ENCODE measurements at places on chromosomes 1 and 21.

DNA sequence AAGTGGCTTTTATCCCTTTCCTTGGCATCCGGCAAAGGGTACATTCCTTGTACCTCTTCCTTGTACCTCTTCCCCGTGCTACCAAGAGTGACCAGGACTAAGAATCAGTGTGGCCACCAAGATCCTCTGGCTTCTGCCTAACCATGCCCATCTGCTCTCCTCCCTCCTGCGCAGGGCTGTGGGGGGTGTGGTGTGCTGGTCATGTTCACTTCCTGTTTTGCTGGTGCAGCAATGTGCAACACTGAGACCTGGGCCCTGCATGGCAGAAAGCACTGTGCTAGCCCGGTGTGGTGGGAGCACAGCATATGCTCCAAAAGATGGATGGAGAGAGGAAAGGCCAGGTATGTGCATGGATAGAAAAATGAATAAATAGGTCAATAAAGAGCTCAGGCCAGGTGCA lies 33.3 kb upstream of the TENT5C start:
- no peak for DNase-seq

- peak; percentile 66 for DNase-seq
These were observed 15.9 kb downstream of the ZMYND12 start for GRCh38 chr1:42439940-42440339.

DNA sequence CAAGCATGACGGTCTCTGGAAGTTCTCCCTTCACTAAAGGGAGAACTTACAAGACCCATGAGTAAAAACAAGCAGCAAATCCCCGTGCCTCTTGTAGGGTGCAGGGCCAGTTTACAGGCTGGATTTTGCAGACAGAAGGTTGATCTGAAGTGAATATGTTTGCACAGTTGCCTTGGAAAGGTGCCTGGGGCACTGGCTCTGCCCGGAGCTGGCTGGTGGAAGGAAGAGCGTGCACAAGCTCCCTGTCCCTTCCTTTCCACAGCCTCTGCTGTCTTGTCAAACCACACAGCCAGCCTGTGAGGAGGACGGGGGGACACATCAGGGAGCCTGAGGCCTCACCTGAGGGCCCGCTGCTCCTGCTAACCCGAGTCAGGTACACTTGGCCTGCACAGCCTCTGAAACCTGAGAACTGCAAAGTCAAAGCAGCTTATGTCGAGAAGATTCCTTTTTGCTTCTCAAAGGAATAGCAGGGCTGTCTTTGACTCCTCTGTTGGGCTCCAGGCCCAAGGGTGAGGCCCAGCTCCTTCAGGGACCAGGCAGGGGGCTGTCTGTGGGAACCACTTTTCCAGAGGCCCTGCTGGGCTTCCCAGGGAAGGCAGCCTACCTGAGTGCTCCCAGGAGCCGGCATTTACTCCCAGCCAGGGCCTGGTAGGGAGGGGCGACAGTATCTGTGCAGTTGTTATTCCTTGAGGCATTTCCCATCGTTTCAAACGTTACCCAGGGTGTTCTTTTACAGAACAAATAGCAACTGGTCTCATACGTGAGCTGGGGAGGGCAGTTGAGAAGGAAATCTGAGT lies 251.5 kb downstream of the SIPA1L2 start:
- no peak for DNase-seq

- no peak for DNase-seq
These were observed 1.3 kb upstream of the PLD5 start for GRCh38 chr1:242525769-242526168.

GRCh38 chr1:26259578-26259977 lies 20.3 kb upstream of the SH3BGRL3 start:
- DNase-seq = no peak

GRCh38 chr1:215635827-215636226 lies 68.7 kb downstream of the KCTD3 start:
- DNase-seq = no peak

- no peak for DNase-seq
These were observed 50.9 kb downstream of the LEPR start for GRCh38 chr1:65471213-65471833.

- DNase-seq = no peak
These were observed 72.2 kb upstream of the C1orf87 start for GRCh38 chr1:60145771-60146170.

DNA sequence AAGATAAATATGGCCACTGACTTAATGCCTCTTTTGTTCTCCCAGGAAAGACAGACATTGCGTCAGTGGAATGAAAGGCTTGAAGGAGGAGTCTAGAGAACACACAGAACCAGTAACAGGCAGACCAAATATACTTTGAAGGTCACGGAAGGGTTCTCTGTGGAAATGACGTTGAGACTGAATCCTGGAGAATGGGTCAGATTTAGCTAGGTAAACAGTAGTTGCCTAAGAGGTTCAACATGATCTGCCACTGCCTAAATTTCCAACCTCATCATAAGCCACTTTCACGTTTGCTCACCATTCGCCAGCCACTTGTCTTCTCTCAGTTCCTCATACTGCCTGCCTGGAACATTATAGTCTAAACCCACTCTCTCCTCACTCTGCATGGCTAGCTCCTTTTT lies 20.5 kb downstream of the PLA2G4A start:
- DNase-seq = no peak

DNA sequence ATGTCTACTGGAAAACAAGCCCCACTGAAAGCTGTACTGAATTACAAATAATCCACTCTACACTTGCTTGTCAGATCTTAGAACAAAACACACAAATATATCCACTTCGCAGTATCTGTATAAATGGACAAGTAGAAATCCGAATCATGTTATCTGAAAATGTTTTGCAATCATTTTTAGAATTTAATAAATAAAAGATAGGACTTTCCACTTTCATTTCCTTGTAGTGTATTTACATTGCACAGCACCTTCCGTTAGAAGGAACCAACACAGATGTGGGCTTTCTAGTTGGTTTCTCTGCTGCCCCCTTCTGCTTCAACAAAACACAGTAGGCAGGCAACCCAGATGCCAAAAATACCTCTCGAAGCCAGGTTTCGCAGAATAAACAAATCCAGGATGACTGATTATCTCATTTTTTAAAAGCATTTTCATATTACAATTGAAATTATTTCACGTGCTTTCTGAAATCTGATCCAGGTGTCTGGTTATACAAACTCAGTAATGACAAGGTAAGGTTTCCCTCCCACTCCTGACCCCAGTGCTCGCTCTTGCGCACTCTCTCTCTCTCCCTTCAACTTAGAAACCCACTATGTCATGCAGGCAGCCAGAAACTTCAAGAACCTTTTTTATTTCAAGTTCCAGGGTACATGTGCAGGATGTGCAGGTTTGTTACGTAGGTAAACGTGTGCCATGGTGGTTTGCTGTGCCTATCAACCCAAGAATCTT lies 389.9 kb downstream of the SMYD3 start:
- DNase-seq = peak; percentile 56

DNA sequence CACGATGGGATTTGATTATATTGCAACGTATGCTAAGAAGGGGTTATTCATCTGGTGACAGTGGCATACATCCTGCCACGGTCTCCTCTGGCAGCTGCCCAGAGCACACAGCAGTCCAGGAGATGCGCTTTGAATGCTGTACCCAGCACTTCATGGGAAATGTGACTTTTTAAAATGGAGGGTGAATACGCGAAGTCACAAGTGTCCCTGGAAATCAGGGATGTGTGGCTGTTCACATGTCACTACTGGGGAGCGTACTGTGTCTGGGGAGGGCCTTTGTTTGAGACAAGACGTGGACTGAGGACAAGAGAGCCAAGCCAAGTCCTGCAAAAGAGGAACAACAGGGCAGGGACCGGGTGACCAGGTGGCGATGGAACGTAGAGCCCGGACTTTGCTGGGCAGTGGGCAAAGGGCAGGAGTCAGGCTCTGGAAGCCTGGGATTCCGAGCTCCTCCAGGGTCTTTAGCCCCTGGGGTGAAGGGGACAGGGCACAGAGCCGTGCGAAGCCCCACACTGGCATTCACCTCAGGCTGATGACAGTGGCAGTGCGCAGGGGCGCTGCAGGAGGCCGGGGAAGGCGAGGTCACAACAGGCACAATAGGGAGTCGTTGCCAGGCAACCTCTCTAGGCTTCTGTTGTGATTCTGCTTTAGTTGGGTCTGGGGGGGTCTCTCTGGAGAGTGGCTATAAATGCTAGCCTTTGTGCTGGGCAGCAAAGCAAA lies 11.4 kb upstream of the ZBTB21 start:
- DNase-seq = no peak

GRCh38 chr1:244980605-244981004 lies 116.3 kb upstream of the HNRNPU start:
- DNase-seq = no peak

DNA sequence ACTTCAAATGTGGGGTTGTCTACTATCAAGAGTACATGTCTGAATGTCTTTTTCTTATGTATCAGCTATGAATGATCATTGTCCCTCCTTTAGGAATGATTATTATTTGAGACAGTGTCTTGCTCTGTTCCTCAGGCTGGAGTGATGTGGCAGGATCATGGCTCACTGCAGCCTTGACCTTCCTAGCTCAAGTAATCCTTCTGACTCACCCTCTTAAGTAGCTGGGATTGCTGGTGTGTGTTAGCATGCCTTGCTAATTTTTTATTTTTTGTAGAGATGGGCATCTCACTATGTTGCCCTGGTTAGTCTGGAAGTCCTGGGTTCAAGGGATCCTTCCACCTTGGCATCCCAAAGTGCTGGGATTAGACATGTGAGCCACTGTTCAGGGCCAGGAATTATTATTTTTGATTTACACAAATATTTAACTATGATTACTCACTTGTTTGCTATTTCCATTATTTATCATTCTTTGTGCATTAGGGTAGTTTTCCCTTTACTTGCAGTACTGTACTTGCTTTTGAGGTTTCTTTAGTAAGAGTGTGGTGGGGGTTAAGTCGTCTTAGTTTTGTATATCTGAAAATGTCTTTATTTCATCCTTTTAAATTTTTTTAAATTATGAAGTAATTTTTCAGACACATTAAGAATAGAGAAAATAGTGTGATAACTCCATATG lies 12.8 kb downstream of the S100A7 start:
- peak; percentile 50 for DNase-seq

GRCh38 chr1:101288491-101288944 lies 51.7 kb downstream of the S1PR1 start:
- DNase-seq = peak; percentile 85

- DNase-seq = no peak
These were observed 18.0 kb upstream of the SPRR2G start for GRCh38 chr1:153168686-153169085.

DNA sequence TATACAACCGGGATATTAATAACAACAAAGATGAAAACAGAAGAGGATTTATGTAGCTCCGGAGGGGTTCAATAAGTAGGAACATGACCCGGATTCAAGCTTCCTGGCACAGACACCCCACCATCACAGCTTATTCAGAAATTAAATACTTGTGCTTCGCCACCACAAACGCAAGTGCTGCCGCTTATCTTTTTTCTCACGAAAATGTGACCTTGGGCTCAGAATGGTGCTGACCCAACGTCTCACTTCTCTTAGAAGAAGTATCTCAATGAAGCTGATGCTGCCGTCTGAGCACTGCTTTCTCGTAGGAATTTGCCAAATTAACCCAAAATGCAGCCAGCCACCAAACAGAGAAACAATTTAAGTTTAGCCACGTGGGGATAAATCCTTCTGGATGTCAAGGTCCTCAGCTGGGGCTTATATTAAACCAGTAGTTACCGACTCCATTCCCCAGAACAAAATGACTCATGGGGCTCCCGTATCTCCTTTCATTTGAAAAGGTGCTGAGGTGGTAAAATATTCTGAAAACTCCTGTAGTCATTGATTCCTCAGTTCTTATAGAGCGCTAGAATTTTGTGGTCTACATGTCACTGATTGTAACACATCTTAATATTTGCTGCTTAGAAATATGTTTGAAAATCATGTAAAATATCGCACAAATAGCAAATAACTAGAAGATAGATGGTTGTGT lies 466.7 kb downstream of the SMYD3 start:
- no peak for DNase-seq

DNA sequence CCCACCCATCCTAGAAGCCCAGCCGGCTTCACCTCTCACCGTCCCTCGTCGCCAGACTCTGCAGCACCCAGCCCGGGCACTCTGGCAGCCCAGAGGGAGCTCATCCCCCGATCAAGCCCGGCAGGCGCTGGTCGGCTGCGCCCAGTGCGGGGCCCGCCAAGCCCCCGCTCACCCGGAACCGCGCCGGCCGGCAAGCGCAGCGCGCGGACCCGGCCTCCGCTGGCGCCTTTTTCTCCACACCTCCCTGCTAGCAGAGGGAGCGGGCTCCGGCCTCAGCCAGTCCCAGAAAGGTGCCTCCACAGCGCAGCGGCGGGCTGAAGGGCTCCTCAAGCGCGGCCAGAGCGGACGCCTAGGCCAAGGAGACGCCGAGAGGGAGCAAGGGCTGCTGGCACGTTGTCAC lies 2023.3 kb downstream of the NCAM2 start:
- DNase-seq = no peak

DNA sequence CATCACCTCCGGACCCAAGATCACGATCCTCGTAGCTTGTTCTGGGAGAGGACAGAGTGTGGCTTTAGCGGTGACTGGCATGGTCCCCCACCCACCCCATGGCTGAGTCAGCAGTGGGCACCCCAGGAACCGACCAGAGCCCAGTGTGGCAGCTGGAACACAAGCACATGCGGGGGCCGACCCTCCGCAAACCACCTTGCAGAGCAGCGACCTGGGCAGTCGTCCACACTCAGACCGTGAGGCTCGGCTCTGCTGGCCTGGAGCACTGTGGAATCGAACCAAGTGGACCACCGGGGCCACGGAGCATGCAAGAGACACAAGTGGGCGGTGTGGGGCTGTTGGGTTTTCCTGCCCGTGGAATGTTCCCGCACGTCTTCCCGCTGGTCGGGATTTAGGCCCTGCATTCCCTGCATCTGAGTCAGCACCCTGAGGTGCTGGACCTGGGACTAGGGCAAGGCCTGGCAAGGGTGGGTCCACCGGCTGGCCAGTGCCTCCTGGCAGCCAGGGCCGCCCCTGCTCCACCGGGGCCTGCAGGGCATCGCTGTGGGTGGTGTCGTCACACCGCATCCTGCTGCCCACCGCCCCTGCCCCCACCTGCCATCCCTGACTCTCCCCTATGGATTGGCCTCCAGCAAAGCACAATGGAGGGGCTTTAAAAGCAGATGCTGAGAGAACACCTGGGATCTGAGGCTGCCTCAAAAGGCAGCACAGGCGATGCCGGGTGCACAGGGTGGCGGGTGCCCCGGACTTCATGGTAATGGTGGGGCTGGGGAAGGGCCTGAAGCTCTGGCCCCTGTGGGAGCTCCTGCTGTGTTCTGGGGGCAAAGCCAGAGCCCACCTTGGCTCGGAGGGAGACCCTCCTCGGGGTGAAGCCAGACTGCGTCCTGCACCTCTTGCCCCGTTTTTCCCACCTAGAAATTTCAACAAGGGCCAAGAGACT lies 18.5 kb downstream of the MORN1 start:
- DNase-seq = no peak

Data from AG10803 (cell line).